Body of pancreas (tissue), 4 donors: ENCODE measurements at places on chromosomes 4 and X. TPM values are rescaled to one million over a fixed set of nuclear protein-coding genes. Genes with fewer than 3 reads are reported as not detected.

- H3K36me3 ChIP-seq: no peaks in the 10 kb centered on the region
- H3K4me1 ChIP-seq: peaks cover 19% of the 10 kb centered on the region
- H3K27me3 ChIP-seq: no peaks in the 10 kb centered on the region
- peak within 1 kb of the TSS; percentile 62 for H3K4me3 ChIP-seq
Observed at GRCh38 chrX:7147978-7148854, at the start of gene PUDP. TSS of gene PUDP (minus strand) at chrX:7148153. CDS start at chrX:7148113, 40 bp downstream.

- peak overlapping the region; percentile 88 for H3K27ac ChIP-seq
- peaks cover 18% of the 10 kb centered on the region for H3K4me1 ChIP-seq
- no peak overlapping the region for H3K4me3 ChIP-seq
- no peaks in the 10 kb centered on the region for H3K36me3 ChIP-seq
- no peaks in the 10 kb centered on the region for H3K27me3 ChIP-seq
Observed at GRCh38 chrX:150365990-150366911, 3.1 kb downstream of the MAMLD1 start.

CRMP1 gene
- total RNA-seq: 1.3 TPM

MAOA gene
- 118 TPM for total RNA-seq

CCDC149 gene
- 9.6 TPM for total RNA-seq

S100G gene
- not detected for total RNA-seq
